Activated CD4-positive, alpha-beta T cell treated with anti-CD3 and anti-CD28 coated beads, Interleukin-2, amount 50 U/mL, for 4 hours (primary cell): ENCODE measurements at places on chromosomes 16 and 17.

DNA sequence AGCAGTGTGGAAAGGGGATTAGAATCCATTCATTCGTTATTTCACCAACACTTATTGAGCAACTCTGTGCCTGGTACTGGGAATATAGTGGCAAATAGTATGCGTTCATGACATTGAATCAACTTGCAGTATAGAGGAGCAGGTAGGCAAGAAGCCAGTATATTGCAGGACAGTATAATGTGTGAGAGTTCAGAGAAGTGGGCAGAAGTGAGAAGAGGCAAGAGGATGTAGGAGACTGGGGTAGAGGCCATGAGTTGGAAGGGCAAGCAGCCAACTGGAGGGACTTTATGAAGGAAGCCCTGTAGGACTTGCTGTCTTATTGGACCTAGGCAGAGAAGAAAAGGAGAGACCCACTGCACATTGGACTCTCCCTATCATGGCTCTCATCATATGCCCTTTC, 12.3 kb downstream of the HSD17B2 start:
- DNase-seq = no peak

DNA sequence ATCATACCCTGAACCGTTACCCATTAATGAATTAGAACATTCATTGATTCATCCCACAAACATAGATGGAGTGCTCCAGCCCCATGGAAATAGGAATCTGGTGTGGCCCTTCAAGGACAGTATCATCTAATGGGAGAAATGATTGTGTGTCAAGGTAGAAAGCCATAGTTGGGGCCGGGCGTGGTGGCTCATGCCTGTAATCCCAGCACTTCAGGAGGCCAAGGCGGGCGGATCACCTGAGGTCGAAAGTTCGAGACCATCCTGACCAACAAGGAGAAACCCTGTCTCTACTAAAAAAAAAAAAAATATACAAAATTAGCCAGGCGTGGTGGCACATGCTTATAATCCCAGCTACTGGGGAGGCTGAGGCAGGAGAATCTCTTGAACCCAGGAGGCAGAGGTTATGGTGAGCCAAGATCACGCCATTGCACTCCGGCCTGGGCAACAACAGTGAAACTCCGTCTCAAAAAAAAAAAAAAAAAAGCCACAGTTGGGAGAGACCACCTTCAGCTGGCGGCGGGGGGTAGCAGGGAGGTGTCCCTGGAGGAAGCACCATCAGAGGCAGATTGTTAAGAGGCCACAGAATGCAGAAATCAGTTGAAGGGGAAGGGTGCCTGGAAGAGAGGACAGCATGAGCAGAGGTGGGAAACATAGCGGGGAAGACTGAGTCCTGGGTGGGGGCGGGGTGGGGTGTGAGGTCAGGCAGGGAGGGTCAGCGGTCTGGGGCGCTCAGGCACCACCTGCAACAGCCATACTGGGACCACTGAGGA, 60.0 kb downstream of the USP22 start:
- DNase-seq = no peak

DNA sequence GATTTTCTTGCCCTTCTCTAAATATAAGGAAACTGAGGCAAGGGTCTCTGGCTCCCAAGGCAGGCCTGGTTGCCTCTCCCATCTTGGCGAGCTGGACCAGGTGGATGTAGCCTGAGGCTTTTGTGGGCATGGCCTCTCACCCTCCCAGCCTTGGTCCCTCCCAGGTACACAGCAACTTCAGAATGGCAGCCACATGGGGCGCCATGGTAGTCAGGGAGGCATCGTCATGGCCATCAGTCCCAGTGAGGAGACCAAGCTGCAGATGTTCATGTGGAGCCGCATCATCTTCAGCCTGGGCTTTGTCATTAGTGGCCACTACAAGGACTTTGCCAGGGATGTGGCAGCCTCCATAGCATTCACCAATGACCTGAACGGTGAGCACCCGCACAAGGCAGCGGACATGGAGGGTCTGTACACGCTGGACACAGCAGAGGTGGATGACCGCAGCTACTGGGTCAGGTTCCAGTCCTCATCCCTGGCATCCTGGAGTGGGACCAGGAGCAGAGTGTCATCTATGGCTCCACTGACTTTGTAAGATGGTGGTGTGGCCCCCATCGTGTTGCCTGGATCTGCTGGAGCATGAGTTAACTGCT, 165.8 kb upstream of the ZNF267 start:
- no peak for DNase-seq

- DNase-seq = no peak
Observed at GRCh38 chr17:76193591-76193990, 46.7 kb downstream of the RNF157 start.

DNA sequence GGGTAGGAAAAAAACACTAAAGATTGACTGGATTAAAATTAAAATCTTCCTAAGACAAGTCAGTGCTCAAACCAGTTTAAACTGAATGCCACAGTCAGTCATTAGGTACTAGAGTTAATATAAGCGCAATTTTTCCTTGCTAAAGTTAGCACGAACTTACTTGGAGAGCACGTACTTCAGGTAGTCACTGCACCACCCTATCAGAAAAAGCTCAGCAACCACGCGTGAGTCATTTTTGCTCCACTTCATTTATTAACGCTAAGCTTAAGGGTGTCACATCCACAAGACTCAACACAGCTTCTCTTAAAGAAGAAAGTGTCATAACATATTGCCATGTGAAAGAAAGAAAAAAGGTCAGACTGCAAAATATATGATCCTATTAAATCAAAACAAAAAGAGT, 53.1 kb downstream of the TEX2 start:
- no peak for DNase-seq

- no peak for DNase-seq
Observed at GRCh38 chr16:79970551-79971236, 370.2 kb upstream of the MAF start.

DNA sequence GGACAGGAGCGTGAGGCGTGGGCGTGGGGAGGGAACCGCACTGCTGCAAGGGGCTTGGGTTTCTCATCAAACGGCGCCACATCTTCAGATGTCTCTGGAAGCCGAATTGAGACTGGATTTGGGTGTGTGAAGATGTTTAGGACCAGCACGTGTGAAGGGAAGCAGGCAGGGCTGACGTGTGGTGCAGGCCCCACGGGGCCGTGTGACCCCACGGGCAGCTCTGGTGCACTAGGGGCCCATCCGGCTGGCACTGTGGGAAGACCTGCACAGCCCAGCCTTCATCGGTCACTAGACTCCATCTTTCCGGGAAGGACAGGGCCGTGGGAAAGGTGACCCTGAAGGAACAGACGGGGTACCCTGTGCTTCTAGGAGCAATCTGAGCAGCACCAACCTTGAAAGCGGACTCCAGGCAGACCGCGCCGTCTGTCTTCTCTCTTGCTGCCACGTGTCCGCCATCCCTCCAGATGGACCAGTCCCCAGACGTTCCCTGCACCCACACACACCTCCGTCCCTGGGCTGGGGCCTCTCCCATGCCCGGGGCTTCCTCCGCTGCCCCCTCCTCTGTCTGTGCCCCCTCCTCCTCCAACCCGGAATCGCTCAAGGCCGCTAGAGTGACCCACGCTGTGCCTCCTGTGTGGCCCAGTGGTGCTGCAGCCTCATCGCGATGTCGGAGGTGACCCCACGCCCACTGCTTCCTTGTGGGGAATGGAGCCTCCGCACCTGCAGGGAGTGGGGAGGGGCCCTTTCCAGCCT, 23.4 kb upstream of the CBFA2T3 start:
- peak; percentile 40 for DNase-seq

GRCh38 chr16:82024316-82024715, 10.7 kb upstream of the HSD17B2 start:
- no peak for DNase-seq

DNA sequence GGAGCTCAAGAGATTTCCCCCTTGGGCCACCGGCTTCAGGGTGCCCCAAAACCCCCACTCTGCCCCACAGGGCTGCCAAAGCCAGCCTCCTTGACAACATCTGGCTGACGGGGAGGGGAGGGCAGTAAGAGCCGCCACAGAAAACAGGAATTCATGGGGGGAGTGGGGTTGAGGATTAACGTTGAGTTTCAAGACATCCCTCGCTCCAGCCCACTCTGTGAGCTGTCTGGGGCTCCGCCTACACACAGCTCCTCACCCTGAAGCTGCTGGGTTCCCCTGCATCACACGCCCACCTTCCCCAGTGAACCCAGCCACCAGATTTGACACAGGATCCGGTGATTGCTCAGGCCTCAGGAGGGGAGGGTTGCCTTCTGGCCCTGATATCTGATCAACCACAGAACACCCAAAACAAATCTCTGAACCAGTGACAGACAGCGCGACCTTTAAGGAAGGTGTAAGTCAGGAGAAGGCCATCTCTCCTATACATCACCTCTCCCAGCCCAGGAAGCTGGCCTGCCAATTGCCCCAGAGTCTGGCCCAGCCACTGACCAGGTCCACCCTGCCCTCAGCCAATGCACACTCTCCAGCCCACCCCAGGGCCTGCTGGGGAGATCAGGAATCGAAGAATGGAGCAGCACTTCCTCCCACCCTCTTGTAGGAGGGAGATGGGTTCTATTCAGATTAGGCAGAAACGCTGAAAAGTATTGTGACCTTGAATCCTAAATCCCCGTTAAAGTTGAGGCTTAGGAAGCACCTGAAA, 132.1 kb downstream of the CLEC16A start:
- peak; percentile 71 for DNase-seq

GRCh38 chr16:67296420-67296819, 17.1 kb downstream of the PLEKHG4 start:
- no peak for DNase-seq

DNA sequence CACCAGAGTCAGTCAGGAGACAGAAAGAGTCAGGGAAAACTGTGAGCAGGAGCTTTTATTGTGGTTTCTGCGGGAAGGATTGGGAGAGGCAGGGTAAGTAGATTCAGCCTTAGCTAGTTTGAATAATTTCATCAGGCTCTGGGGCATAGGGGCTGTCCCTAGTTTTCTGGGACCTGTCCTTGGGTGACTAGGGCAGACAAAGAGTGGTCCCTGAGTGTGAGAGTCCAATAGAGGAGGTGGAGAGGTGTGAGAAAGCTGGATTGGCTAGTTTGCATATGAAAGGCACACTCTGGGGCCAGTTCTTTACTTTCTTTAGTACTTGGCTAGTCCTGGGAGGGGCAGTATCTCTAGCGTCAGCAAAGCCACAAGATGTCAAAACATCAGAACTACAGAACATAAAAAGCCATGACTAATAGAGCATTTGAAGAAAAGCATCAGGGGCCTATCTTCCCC, 255.6 kb downstream of the HS3ST3A1 start:
- no peak for DNase-seq

- DNase-seq = no peak
Observed at GRCh38 chr16:54719624-54720023, 211.0 kb upstream of the IRX5 start.

DNA sequence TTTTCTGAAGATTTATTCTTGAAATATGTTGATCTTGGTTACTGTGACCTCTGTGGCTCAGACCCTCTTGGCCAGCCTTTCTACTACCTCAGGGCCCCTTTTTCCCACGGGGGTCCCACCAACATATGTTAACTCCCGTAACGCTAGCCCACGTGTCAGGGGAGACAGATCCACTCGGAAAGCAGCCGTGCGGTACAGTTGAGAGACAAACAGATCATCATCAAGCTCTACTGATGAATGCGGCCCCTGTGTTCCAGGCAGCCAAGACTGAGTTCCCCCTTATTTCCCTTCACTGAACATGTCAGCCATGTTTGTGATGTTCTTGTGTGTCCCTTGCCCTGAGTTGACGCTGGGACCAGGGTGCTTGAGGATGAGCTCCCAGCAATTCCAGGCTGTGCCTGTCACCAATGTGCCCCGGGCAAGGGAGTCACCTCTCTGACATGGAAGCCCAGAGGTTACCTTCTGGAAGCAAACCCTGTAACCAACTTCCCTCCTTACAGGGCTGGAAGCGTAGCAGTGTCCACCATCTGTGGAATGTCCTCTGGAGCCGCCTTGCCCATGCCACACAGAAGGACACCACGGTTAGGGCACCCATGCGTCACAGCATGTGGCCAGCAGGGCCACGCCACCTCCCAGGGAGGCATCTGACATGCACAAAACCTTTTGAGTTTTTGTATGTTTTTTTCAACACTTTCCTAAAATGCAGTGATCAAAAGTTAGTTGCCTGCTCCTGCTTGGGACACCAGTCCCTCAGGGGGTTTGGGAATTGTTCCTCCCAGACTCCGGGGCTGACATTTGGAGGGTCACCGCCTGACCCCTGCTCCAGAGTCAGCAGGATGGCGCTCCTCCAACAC, 193.7 kb upstream of the CHMP6 start:
- no peak for DNase-seq

GRCh38 chr16:5905935-5906334, 808.3 kb upstream of the EEF2KMT start:
- DNase-seq = no peak

DNA sequence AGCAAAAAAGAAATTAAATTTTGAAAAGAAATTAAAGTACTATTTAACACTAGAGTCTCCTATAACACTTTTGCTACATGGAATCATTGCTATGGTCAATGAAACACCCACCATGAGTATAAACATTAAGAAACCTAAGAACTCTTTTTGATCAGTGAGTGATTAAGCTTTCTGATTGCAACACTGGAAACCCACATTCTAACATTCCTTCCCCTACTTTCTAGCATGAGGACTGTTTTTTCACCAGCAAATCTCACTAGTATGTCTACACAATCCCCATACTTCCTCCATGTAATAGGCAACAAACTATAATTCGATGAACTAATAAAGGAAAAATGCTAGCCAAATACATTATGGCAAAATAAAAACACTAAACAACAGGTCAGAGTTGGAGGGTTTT, 54.7 kb downstream of the SKAP1 start:
- no peak for DNase-seq

GRCh38 chr17:72349491-72349995, 228.7 kb downstream of the SOX9 start:
- DNase-seq = no peak

GRCh38 chr17:80920441-80920840, 71.2 kb upstream of the CHMP6 start:
- DNase-seq = no peak

GRCh38 chr17:74190807-74191406, 12.6 kb upstream of the RPL38 start:
- DNase-seq = no peak

DNA sequence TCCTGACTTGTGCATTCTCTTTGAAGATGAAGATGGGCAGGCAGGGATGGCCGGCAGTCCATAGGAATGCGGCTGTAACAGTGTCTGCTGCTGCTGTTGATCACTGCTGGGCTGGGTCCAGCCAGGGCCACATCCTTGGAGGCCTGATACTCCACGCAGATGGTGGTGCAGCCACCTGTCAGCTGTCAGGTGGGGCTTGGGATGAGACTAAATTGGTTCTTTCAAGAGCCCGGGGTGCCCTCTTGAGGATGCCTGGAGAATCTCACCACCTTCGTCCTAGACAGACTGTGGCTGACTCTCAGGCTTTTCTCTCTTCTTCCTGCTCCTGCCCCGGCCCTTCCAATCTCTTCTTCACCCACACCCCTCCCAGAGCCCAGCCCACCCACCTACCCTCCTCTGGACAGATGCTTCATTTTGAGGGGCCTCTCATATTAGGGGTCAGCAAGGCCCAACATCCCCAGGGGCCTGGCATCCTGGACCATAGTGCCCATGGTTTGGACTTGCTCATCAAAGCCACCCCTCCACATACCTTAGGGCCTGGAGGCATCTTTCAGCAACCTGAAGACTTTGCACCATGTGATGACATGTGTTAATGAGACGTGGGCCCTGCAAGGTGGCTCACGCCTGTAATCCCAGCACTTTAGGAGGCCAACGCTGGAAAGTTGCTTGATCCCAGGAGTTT, 19.1 kb downstream of the OSBPL7 start:
- DNase-seq = peak; percentile 58
